ENCODE measurements at places on chromosomes 3 and 15.

- peak; percentile 13 for DNase-seq
Observed at GRCh38 chr3:114709102-114709501, 415.3 kb downstream of the TIGIT start.

DNA sequence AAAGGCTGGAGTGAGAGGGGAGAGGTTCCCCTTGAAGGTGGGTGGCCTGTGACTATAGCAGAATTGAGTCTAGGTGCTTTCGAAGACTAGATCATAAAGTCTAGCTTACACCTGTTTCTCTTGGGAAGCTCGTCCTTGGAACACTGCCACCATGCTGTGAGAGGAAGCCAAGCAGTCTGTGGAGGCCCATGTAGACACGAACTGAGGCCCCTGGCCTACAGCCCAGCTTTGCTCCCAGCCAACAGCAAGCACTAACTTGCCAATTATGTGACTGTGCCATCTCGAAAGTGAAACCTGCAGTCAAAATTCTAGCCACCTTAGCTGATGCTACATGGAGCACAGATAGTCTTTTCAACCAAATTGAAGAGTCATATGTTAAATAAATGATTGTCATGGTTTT, 190.5 kb upstream of the NECTIN3 start:
- peak; percentile 18 for DNase-seq

- DNase-seq: no peak
Observed at GRCh38 chr3:155350571-155350970, 57.1 kb upstream of the STRIT1 start.

GRCh38 chr3:33144433-33144832, 30.6 kb downstream of the CRTAP start:
- peak; percentile 50 for DNase-seq

DNA sequence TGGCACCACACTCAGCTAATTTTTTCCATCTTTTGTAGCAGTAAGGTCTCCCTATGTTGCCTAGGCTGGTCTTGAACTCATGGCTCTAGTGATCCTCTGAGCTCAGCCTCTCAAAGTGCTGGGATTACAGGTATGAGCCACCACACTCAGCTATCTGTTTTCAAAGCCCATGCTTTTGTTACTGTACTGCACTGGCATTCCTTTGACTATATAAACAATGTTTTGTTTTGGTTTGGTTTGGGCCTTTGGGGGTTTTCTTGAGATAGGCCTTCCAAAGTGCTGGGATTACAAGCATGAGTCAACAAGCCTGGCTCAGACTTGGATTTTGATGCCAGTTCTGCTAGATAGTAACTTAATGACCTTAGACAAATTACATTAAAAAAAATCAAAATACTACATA, 89.7 kb upstream of the GK5 start:
- no peak for DNase-seq

GRCh38 chr15:29114221-29115092, 155.2 kb downstream of the NSMCE3 start:
- no peak for DNase-seq

DNA sequence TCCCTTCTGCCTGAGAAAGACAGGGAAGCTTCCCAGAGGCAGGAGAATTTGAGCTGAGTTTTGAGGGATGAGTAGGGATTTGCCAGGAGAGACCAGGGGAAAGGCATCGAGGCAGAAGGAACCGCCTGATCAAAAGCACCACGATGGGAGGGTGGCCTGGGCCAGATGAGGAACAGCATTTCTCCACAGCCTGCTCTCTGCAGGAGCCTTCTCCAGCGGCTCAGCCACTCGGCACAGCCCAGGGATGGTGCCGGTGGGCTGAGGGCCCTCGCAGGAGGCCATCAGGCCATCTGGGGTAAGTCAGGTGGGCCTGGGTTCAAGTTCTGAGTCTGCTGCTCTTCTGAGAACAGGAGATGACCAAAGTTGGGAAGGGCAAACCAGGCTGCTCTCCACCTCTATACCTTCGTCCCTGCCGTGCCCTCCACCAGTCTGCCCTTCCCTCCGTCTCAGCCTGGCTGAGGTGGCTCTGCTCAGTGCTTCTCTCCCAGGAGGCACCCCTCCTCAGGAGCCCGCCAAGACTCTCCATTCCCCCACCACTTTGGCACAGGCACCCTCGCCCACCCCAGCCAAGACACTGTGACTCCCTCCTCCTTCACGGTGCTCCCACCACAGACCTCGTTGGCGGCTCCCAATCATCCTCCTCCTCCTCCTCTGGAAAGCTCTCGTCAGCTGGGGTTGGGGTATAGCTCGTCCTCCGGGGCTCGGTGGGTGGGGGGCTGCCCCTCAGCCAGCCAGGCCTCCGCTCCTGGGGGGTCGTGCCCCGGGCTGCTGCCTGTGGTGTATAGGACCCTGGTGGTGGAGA, 34.9 kb downstream of the GRIP2 start:
- no peak for DNase-seq
